Head of caudate nucleus (tissue), 42 donors: ENCODE measurements at places on chromosomes 6 and 20.
A peak's percentile ranks its signal among the peaks of the same experiment; 100 is the strongest.

DNA sequence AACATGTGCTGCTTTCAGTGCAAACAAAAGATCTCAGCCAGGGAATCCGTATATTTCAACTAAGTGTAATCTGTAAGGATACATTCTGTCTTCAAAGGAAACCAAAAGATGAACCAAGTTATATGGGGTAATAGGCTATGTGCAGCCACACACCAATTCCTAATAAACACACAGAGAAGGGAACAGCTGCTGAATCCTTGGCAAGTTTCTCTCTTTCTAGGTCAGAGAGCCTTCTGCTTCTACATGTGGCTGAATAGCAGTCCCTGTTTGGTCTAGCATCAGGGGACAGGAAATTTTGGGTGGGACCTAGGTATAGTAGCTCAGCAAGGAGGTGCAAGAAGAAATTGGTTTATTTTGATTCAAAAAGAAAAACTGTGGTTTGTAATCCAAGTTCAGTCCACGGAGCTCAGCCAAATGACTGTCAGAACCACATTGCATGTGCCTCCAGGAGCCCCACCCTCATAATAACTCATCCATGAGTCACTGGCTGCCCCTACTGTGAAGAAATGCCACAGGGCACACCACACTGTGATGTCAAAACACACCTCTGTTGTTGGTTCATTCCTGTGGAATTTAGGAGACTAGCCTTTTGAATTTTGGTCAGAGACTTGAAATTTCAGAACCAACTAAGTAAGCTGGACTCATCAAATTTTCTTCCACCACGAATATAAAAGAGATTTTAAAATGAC lies 21.1 kb downstream of the SPTLC3 start:
- no peak for DNase-seq

- DNase-seq = no peak
These were observed 73.8 kb upstream of the MANEA start for GRCh38 chr6:95503568-95503967.

- DNase-seq = no peak
These were observed 74.7 kb upstream of the SLC4A11 start for GRCh38 chr20:3313683-3314065.

- DNase-seq = no peak
These were observed 1712.2 kb downstream of the GRIK2 start for GRCh38 chr6:103105686-103106085.

DNA sequence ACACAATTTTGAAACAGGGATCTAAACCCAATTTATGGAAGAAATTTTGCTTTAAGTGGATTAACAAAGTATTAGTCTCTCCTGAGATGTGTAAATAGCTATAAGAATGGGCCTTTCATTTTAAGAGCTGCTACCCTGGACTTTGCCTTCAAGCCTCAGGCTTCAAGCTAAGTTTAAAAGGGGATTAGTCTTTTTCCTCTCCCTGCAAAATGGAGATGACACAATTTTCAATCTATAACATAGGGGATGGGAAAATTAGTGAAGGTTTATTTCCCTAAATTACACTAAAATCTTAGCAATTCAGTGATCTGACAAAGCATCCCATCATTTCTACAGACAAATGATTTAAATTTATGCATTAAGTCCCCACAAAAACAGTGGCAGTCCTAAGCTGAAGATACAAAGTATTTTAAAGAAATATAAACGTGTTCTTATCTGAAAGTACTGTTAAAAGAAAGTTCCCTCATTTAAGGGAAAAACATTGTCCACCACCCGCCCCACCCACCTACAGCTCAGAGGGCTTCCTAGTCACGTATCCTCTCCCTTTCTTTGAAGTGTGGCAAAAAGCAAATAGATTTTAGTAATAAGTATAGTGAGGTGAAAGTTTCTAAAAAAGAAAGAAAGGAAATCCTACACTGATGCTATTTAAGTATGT lies 14.5 kb downstream of the ARHGAP18 start:
- no peak for DNase-seq

GRCh38 chr20:3714092-3714491 lies 1.7 kb upstream of the SIGLEC1 start:
- no peak for DNase-seq

DNA sequence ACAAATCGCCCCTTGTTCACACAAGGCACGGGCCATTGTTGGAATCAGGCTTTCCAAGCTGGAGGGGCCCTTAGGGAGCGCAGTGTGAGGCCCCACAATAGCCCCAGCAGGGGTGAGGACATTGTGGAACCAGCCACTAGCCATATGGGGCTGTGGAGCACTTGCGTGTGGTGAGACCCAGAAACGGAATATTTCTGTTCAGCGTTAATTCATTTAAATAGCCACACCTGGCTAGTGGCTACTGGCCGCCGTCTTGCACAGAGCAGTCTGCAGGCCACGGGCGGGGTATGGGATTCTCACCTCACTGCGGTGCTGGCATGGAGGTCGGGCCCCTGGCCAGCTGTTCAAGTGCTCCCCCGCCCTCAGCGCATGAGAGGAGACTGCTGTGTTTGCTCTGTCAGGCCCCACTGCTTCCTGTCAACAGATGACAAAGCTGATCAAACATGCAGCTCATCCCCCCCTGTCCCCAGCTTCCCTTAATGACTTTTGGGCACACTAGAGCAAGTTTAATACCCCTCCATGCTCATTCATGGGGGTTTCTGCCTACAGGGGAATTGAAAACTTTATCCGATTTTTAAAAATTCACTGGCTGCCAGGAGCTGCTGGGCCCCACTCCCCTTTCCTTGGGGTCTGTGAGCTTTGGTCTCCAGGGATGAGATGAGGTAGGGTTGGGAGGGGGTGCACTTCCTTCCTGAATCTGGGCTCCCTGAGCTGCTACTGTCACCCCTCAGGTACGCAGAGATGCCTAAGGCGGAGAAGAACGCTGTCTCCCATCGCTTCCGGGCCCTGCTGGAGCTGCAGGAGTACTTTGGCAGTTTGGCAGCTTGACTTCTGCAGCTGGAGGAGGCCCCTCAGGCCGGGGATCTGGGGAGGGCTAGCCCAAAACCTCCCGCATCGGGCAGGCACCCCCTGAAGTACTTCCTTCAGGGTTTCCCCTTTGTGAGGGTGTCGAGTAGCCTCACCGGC lies 13.6 kb downstream of the ITPA start:
- DNase-seq = no peak

- no peak for DNase-seq
These were observed 217.8 kb upstream of the CCN2 start for GRCh38 chr6:132168961-132169360.

GRCh38 chr6:52560462-52560861 lies 16.4 kb downstream of the TRAM2 start:
- DNase-seq = no peak

- no peak for DNase-seq
These were observed 189.7 kb downstream of the SYNDIG1 start for GRCh38 chr20:24658920-24659660.

DNA sequence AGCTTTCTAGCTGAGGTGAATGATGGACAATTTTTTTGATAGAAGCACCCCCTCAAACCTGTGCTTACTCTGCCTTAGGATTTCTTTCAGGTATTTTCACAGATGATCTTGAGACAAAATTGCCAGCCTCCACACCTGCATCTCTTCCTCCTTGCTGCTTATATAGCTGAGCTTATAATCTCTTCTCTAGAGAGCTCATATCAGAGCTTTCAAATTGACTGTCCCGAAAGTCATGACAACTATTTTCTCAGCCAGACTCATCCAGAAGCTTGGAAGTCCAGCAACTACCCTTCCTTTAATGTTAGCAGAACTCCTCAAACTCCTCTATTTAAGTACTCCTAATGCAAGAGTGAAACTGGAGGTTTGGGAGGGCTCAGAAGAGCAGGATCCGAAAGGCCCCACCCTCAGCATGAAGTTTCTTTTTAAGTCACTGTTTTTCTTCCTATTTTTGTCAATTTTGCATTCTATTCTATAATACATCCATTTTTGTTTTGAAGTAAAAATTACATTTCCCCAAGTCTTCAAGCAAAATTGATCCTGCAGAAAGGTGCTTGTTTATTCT lies 12.7 kb downstream of the CGA start:
- no peak for DNase-seq

DNA sequence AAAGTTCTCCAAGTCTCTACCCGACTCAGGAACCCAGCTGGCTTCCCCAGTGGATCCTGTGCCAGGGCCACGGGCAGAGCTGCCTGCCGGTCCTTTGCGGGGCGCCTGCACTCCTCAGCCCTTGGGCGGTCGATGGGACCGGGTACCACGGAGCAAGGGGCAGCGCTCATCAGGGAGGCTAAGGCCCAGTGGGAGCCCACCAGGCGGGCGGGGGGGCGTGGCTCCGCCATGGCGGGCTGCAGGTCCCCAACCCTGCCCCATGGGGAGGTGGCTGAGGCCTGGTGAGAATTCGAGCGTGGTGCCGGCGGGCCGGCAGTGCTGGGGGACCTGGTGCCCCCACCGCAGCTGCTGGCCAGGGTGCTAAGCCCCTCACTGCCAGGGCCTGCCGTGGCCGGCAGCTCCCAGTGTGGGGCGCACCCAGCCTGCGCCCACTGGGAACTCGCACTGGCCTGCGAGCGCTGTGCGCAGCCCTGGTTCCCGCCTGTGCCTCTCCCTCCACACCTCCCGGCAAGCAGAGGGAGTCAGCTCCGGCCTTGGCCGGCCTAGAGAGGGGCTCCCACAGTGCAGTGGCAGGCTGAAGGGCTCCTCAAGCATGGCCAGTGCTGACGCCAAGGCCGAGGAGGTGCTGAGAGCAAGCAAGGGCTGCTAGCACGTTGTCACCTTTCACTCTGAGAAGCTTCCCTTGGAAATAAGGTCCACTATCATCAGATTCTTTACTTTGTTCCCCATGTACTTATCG lies 14.8 kb upstream of the ELOVL5 start:
- no peak for DNase-seq

DNA sequence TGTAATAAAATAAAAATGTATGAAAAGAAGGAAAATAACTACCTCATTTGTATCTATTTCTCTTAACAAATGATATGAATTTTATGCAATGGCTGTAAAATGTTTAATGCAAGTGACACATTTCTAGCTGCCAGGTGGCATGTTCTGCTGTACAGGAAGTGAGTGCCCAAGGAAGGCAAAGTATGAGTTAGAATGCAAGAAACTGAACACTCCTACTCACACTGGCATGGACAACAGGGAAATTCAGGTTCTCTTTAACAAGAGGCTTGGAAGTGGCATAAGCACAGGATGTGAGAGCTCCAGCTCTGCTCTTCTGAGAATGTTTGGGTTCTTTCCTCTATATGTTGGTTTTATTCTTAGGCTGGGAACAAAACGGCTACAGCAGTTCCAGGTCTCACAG lies 20.4 kb upstream of the LAMA4 start:
- DNase-seq = no peak

DNA sequence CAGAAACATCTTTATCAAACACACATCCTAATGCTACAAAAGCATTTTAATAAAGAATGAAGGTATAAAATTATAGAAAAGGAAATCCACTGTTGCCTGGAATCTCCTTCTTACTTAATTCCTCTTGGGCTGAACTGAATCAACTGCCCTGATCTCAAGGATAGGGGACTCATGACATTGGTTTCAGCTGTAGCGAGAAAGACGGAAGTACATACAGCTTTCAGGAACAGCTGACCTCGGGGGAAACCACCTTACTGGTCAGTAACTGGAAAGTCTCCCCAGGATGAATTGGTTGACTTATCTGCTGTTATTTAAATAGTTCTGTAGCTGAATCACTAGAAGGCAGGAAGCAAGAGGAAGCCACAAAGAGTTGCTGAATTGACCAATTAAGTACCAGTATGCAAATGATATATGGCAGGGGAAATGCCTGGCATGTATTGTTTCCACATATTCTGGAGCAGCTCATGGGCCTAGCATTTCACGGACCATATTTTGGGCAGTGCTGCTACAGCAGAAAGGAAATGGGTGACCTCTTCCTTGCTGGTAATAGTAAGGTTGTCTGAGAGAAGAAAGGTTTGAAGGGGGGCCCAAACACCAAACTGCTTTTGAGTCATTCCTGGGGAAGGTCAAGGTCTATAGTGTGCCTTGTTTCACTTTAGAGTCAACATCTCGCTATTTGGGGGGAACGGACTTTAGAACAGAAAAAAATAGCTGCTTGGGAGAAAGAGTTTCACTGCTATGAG lies 43.7 kb upstream of the MAP7 start:
- no peak for DNase-seq

DNA sequence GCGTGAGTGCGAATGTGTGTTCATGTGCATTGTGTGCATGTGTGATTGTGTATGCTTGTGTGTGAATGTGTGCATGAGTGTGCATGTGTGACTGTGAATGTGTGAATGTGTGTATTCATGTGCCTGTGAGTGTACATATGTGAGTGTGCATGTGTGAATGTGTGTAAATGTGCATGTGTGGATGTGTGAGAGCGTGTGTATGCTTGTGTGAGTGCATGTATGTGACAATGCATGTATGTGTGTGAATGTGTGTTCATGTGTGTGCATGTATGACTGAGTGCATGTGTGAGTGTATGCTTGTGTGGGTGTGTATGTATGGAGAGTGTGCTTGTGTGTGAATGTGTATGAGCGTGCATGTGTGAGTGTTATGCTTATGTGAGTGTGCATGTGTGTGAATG lies 77.4 kb downstream of the SMOC2 start:
- DNase-seq = no peak

- DNase-seq = no peak
These were observed 294.2 kb downstream of the FOXC1 start for GRCh38 chr6:1903780-1904465.

DNA sequence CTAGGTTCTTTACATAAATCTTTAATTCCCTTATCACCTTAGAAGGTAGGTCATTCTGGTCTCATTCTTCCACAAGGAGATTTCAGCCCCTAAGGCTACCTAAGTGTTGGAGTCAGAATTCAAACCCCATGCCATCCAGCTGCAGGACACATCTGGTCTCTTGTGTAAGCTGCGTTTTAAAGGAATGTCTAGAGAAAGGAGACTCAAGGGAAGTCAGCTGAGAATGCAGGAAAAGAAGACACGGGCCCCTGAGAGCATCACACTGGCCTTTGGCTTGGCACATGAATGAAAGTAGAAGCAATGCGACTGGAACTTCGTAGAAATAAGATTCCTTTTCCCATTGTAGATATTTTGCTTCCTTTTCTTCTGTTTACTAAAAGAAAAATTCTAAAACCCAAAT lies 76.7 kb upstream of the SYNJ2 start:
- no peak for DNase-seq

- DNase-seq = no peak
These were observed 26.0 kb upstream of the CRIP3 start for GRCh38 chr6:43334466-43335095.

- peak; percentile 68 for DNase-seq
These were observed 10.0 kb downstream of the SLCO4A1 start for GRCh38 chr20:62652041-62652893.
